ENCODE measurements at places on chromosomes 5 and 9.

DNA sequence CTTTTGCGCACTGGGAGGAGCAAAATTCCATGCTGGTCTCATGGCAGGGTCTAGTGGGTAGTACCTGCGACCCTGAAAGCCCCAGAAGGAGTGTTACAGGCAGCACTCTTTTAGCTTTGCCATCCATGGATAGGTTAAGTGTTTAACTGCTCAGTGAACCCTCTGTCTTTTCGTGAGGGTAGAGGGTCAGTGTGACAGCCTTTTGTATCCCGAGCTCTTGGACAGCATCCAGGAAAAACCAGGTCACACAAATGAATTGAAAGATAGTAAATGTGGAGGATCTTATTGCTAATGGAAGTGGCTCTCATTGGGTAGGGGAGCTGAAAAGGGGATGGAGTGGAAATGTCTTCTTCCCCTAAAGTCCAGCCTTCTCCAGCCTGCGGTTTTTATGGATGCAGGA lies 57.8 kb upstream of the CCDC112 start:
- H3K4me3 ChIP-seq: no peak overlapping the region
- H3K36me3 ChIP-seq: no peaks in the 10 kb centered on the region
- no peaks in the 10 kb centered on the region for H3K4me1 ChIP-seq
- peaks cover 11% of the 10 kb centered on the region for H3K27me3 ChIP-seq
- no peak for DNase-seq

- H3K36me3 ChIP-seq: no peaks in the 10 kb centered on the region
- peaks cover 68% of the 10 kb centered on the region for H3K27me3 ChIP-seq
- no peak overlapping the region for H3K4me3 ChIP-seq
- no peak for DNase-seq
- peaks cover 48% of the 10 kb centered on the region for H3K4me1 ChIP-seq
- no peak overlapping the region for H3K27ac ChIP-seq
Measured at GRCh38 chr9:93954434-93955061, 607 bp downstream of the BARX1 start.

DNA sequence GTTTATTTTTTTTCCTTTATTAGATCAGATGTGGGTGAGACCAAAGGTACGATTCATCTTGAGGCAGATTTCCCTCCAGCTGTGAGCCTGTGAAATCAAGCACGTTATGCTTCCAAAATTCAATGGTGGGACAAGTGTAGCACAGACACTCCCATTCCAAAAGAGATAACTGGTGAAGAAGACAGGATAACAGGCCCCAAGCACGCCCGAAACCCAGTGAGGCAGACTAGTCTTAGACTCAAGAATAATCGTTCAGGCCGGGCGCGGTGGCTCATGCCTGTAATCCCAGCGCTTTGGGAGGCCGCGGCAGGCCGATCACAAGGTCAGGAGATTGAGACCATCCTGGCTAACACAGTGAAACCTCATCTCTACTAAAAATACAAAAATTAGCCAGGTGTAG lies 36.8 kb upstream of the COL5A1 start:
- peaks cover 5% of the 10 kb centered on the region for H3K27me3 ChIP-seq
- H3K4me3 ChIP-seq: no peak overlapping the region
- DNase-seq: peak; percentile 3
- no peaks in the 10 kb centered on the region for H3K36me3 ChIP-seq

- H3K4me3 ChIP-seq: no peak overlapping the region
- no peaks in the 10 kb centered on the region for H3K27me3 ChIP-seq
- no peak for DNase-seq
- no peaks in the 10 kb centered on the region for H3K4me1 ChIP-seq
- no peak overlapping the region for H3K27ac ChIP-seq
Measured at GRCh38 chr5:16855485-16855884, 80.6 kb downstream of the MYO10 start.

Data from activated CD4-positive, alpha-beta memory T cell treated with anti-CD3 and anti-CD28 coated beads for 36 hours (primary cell).